Hematopoietic multipotent progenitor cell treated with erythropoietin and hydrocortisone succinate and interleukin-3 and kit ligand, for 4 days (in vitro differentiated cells): ENCODE measurements at places on chromosomes 12 and 14.

- DNase-seq = no peak
Measured at GRCh38 chr14:93121030-93121834, 5.5 kb upstream of the ITPK1 start.

- DNase-seq = peak; percentile 49
Measured at GRCh38 chr14:94769391-94770250, at the start of gene GSC. Gene GSC (minus strand): TSS chr14:94770113. CDS start chr14:94770015, 98 bp downstream.

DNA sequence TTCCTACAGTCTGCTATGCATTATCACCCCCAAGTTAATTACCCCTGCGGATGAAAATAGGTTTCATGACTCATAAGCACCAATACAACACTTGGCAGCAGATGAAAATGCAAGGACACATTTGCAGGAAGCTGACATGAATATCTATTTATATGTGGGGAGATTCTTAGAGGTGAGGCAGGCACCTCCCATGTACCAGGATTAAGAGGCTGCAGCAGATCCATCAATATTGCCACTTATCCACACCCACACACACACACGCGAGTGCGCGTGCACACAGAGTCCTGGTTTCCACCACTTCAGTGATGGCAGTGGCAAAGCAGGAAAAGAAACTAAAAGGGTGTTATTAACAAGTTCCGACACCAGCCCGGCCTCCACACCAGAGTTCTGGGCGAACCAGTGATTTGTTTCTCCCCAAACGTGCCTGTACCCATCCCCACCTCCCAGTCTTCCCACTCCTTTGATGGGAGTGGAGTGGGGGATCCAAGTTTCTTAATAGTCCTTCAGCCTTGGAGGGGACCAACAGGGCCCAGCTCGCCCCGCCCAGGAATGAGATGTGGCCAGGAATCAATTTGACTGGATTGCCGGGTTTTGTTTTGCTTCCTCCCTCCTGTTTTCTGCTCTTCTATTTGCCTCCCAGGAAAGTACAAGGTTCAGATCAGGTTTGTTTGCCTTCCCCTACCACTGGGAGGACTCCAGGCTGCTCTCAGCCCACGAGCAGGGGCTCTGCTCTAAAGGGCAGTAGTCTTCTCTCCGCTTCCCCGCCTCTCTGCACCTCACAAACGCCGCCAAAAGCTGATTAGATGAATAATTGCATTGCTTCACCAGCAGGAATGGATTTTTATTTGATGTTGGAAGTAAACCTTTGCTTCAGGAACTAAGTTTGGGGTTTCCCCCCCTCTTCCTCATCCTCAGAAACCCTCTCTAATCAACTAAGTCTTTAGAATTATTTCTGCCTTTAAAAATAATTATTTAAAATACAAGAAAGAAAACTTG is 5.2 kb downstream of the IRF2BPL start:
- no peak for DNase-seq

GRCh38 chr12:110020956-110021355 is 21.7 kb downstream of the ANKRD13A start:
- DNase-seq = no peak

- no peak for DNase-seq
Measured at GRCh38 chr14:36455241-36455627, 64.8 kb downstream of the NKX2-1 start.

GRCh38 chr12:5068619-5069018 is 24.9 kb downstream of the KCNA5 start:
- no peak for DNase-seq

DNA sequence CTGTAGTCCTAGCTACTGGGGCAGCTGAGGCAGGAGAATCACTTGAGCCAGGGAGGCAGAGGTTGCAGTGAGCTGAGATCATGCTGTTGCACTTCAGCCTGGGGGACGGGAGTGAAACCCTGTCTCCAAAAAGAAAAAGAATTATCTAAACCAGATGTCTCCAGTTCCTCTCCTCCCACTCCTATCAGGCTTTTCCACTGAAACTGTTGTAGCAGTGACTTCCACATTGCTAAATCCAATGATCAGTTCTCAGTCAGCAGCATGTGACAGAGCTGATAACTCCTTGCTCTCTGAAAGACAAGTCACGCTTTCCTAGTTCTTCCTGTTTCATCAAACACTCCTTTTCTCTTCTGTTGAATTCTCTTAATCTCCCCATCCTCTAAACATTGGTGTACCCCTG is 8.6 kb downstream of the SLC38A6 start:
- DNase-seq = peak; percentile 90

GRCh38 chr12:103626498-103626897 is 39.4 kb downstream of the STAB2 start:
- DNase-seq = peak; percentile 31

GRCh38 chr14:92549859-92550230 is 36.3 kb downstream of the RIN3 start:
- peak; percentile 98 for DNase-seq

GRCh38 chr14:57939084-57939483 is 73.2 kb upstream of the SLC35F4 start:
- DNase-seq = no peak

DNA sequence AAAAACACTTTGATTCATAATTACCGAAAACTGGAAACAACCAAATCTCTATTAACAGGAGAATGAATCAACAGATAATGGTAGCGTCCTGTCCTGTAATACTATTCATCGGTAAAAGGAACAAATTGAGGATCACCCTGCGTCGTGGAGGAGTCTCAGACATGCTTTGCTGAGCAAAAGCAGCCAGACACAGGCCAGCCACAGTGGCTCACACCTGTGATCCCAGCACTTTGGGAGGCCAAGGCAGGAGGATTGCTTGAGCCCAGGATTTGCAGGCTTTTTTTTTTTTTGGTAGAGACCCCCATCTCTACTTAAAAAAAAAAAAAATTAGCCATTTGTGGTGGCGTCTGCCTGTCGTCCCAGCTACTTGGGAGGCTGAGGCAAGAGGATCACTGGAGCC is 34.1 kb upstream of the MMP17 start:
- DNase-seq = no peak

GRCh38 chr14:88551094-88551870 is 3.5 kb downstream of the PTPN21 start:
- peak; percentile 84 for DNase-seq

DNA sequence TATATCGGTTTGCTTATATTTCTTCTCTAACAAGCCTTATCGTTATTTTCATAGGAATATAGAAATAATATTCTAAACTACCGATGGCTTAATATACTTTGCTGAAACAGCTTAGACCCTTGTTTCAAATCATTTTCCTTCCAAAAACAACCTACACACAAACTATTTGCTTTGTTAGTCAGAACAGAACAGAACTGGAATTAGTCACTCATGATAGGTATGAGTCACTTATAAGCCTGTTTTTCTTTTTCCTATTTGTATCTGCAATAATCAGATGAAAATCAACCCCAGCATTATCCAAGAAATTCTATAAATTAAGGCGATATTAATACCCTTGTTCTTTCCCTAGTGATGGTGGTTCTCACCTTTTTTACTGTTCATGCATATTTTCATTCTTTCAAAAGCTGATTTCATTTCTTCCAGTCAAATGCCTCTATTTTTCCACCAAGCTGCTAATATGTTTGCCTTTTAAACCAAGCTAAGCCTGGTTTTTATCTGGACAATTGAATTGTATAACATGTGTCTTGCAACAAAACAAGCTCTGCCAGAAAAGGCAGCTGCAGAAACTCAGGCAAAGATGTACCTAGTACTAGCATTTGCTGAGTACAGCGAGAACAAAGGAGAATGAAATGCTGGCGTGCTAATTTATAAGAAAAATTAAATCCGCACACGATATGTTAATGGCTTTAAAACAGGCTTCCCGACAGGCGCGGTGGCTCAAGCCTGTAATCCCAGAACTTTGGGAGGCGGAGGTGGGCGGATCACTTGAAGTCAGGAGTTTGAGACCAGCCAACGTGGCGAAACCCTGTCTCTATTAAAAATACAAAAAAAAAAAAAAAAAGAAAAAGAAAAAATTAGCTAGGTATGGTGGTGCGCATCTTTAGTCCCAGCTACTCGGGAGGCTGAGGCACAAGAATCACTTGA is 1418.2 kb downstream of the AACS start:
- no peak for DNase-seq

- DNase-seq = no peak
Measured at GRCh38 chr12:4121506-4122020, 152.0 kb upstream of the CCND2 start.

- DNase-seq = peak; percentile 86
Measured at GRCh38 chr12:118346895-118347294, 25.8 kb downstream of the TAOK3 start.

GRCh38 chr12:95547522-95548055 is 3.7 kb downstream of the USP44 start:
- peak; percentile 15 for DNase-seq

GRCh38 chr14:21631084-21631483 is 3.7 kb downstream of the OR10G2 start:
- DNase-seq = no peak

DNA sequence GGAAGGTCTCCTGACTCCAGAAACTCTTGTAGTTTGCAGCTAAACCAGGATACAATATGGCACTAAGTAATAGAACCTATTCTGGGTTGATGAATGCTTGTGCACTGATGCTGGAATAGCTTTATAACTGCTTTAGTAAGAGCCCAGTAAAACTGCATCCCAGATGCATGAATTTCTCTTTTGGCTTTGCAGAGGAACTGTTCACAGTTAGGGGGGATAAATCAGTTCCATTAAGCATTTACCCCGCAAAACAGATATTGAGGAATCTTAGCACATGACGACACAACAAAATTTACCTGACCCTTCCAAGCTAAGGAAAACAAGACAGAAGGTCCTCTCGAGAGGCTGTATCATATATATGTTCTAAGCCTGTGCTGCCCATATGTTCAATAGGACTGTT is 457.4 kb downstream of the FOXG1 start:
- DNase-seq = no peak

- no peak for DNase-seq
Measured at GRCh38 chr14:28761438-28762291, 4.9 kb upstream of the FOXG1 start.

GRCh38 chr12:45336762-45337596 is 121.1 kb downstream of the ANO6 start:
- DNase-seq = peak; percentile 73

GRCh38 chr14:101591582-101591981 is 30.3 kb downstream of the DIO3 start:
- no peak for DNase-seq

DNA sequence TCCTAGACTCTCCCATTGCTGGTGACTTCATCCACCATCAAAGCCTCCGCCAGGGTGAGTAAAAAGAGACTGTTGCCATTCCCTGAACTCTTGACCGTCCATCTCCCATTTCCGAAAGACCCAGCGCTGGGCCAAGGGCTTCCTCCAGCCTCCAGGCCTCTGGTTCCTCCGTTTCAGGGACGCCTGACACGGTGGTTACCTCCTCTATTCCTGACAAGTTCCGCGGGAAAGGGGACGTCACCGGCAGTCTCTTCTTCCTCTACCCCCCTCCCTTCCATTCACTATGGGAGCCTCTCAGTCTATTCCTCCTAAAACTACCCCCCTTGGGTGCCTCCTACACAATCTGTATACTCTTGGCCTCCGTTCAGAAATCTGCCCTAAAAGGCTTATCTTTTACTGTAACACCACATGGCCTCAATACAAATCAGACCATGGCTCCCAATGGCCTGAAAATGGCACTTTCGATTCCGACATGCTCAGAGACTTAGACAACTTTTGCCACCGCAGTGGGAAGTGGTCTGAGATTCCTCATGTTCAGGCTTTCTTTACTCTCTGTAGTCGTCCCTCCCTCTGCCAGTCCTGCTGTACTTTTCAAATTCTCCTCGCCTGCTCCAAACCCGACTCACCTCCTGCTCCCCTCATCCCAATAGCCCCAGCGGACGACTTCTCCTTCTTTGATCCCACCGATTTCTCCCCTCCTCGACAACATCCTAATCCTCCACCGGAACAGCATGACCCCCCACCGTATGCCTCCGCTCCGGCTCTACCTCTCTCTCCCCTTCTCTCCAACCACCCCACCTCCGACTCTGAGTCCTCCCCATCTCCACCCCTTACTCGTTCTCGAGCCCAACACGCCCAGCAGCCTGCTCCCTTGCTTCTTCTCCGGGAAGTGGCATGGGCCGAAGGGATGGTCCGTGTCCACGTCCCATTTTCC is 70.4 kb downstream of the MOK start:
- DNase-seq = peak; percentile 32

GRCh38 chr12:57487055-57487596 is 742 bp upstream of the MARS1 start:
- DNase-seq = no peak

GRCh38 chr12:64088431-64089349 is 133.4 kb downstream of the KICS2 start:
- peak; percentile 82 for DNase-seq

GRCh38 chr12:29282031-29282816 is 98.7 kb downstream of the ERGIC2 start:
- peak; percentile 88 for DNase-seq

- no peak for DNase-seq
Measured at GRCh38 chr12:132728502-132728901, 17.9 kb downstream of the PGAM5 start.

DNA sequence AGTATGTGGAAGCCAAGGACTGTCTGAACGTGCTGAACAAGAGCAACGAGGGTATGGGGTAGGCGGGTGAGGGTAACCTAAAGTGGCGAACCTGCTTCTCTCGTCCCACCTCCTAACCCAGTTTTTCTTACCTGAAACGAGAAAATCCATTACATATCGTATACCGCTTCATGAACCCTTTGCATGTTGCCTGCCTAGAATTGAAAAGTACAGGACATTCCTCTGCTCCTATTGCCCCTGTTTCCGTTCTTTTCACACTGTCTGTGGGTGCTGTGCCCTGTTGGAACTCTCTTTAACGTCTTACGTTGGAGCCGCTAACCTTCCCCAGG is 513 bp downstream of the PFDN5 start:
- no peak for DNase-seq

GRCh38 chr14:61508526-61508925 is 186.8 kb upstream of the HIF1A start:
- DNase-seq = no peak

DNA sequence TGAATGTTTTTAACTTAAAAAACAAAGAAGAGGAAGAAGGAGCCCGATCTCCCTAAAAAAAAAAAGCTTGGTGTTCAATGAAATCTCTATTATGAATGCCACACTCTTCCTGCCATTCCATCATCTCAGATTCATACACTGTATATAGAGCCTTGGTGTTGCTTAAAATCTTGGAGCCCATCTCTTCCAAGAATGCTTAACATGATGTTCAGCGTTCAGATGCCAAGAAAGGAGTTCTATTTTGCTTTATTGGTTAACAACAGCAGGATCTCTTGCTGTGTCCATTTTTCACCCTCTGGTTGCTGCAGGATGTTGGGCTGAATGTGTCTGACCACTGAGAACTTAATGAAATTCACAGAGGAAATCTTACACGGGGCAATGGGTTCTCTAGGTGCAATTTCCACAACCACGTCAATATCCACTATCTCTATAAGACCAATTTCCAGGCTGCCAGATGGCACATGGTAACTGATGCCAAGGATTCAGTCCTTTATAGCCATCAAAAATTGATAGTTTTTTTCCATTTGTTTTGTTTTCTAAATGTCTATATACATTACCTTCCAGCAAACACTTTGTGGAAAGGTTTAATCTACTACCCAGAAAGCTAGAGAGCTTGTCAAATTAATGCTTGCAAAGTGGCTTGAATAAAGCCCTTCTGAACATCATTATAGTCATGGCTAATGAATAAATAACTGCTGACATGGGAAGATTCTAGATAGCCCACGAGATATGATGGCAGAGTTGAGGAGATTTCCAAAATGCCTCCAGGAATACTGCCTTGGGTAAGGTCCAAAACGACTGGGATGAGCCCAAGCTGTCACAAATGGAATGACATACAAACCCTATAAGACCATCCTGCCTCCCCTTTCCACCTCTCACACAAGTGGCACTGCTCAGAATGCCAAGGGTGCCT is 26.5 kb downstream of the RERG start:
- no peak for DNase-seq

- no peak for DNase-seq
Measured at GRCh38 chr14:90375934-90376333, 20.9 kb upstream of the CALM1 start.

GRCh38 chr12:92362126-92362525 is 216.5 kb upstream of the BTG1 start:
- no peak for DNase-seq
